Suppressor macrophage treated with lipopolysaccharide for 1 hour (primary cell): ENCODE measurements at places on chromosomes 1 and 21.
A peak's percentile ranks its signal among the peaks of the same experiment; 100 is the strongest.

GRCh38 chr1:92854101-92854785 is 22.4 kb downstream of the RPL5 start:
- no peak for DNase-seq

GRCh38 chr21:45054227-45054926 is 20.0 kb upstream of the ADARB1 start:
- DNase-seq, result no peak

- no peak for DNase-seq
These were observed 86.2 kb downstream of the NGF start for GRCh38 chr1:115251856-115252255.

GRCh38 chr1:100998426-100998825 is 27.2 kb downstream of the DPH5 start:
- DNase-seq, result no peak

- no peak for DNase-seq
These were observed at the start of gene CCDC185 for GRCh38 chr1:223393275-223394214. TSS of gene CCDC185 (plus strand) at chr1:223393415. CDS start at chr1:223393476, 61 bp downstream.

- DNase-seq, result no peak
These were observed 58.0 kb downstream of the VPS13D start for GRCh38 chr1:12287869-12288268.

DNA sequence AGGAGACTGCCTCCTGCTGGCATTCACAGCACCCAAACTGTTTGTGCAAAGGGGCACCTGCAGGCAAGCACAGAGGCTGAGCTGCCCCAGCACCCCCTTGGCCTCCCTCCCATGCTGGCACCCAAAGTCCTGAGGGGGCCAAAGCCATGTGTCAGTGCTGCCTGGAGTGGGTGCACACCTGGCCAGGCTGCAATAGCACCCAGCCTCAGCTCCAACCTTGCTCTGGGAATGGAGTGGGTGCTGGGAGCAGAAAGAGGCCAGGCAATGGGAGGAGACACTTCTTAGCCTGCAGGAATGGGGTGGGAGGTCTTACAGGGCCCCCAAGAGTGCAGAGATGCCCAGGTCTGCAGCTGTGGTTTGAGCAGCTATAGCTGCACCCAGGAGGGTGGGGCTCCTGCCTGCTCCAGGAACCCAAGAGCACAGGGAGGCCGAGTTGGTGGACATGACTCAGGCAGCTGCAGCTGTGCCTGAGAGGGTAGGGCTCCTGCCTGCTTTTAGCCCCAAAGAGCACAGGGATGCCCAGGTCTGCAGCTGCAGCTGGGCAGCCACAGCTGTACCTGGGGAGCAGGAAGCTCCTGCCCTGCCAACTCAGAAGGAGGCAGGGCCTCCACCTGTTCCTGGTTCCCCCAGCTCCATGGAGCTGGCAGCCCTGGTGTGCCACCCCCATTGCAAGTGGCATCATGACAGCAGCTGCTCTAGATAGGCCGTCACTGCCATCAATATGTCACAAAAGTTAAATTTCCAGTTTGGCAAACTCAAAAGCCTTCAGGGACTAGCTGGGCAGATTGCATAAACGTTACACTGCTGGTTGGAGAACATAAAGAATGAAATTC is 5.3 kb upstream of the CHD1L start:
- no peak for DNase-seq

GRCh38 chr1:89557956-89558355 is 33.3 kb downstream of the LRRC8B start:
- DNase-seq, result no peak

DNA sequence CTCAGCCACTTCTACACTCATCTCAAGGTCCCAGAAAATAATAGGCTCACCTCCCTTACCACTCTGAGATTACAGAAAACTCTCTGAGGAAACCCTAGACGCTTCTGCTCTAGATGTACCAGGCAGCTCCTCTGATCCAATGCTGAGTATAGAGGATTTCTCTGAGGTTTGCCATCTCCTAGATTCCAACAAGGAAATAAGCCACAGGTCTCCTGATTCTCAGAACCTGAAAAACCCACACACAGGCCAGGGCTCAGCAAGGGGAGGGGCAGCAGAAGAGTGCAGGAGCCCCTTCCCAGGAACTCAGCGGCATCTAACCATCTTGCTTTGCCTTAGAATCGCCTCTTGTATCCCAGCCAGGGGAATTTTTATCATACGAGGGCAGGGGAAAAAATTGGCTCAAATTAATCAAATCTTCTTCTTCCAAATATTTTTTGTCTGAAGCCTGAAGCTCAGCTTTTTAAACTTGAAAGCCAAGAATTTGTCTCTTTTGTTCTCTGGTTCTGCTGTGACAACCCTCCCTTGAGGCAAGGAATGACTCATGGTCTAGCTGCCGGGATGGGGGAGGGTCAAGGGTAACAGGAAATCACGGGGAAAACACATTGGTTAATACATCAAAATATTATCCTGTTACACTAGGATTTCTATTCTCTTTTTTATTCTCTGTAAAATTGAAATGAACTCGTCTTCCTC is 30.8 kb downstream of the GORAB start:
- DNase-seq, result peak; percentile 74

GRCh38 chr1:109895720-109896504 is 14.7 kb upstream of the CSF1 start:
- peak; percentile 80 for DNase-seq

DNA sequence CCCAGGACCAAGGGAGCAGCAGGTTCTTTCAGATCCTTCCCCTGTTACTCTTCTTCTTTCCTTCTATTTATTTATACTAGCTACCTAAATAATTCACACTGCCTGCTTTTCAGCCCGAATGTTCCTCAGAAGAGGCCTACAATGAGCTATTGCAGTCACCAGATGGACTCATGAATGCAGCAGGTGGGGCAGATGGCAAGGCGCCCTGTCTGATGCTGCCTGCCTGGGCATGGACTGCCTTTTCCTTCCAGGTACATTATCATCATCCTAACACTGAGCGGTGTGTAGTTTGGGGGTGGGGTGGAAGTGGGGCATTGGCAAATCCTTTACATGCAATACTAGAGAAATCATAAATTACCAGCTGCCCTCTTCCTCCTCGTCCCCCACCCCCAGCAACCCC is 17.6 kb downstream of the ESRRG start:
- no peak for DNase-seq

- no peak for DNase-seq
These were observed 241.0 kb downstream of the DISC1 start for GRCh38 chr1:231867607-231868006.

DNA sequence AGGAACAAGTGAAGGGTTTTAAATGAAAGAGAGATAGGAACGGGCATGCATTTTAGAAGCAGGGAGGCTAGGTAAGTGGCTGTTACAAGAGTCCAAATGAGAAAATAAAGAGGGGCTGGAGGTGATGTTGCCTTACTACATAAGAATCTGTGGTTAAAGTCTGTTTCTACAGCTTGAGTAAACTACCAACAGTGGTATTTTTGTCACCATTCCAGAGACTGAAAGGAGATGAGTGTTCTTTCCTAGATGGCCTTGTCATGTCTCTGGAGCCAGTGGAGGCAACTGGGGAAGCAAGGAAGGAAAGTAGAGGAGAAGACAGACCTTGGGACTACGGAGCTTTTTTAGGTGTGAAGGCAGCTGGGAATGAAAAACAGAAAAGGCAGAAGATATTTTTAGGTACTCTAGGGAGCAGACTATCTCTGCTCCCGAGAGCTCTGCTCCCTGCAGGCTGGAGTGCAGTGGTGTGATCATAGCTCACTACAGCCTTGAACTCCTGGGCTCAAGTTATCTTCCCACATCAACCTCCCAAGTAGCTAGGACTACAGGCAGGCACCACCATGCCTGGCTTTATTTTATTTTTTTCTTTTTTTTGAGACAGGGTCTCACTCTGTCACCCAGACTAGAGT is 12.2 kb downstream of the HDAC1 start:
- DNase-seq, result no peak

GRCh38 chr1:168092566-168093355 is 44.0 kb downstream of the GPR161 start:
- DNase-seq, result no peak

DNA sequence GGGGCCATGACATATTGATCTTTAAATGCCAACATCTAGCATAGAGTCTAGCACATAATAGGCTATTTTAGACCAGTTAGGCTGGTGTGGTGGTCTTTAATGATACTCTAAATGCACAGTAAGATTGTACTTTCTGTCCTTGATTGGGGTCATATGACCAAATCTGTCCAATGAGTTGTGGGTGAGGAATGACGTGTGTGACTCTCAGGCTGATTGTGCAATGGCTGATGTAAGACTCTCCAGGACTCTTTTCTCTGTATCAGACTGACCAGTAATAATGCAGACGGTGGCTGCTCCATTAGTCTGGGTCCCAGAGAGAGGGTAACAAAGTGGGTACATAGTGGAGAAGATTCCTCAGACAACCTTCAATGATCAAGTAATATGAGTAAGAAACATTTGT is 541.6 kb upstream of the CAMK1G start:
- peak; percentile 37 for DNase-seq

GRCh38 chr1:152013664-152014237 is 20.1 kb upstream of the S100A10 start:
- peak; percentile 62 for DNase-seq

DNA sequence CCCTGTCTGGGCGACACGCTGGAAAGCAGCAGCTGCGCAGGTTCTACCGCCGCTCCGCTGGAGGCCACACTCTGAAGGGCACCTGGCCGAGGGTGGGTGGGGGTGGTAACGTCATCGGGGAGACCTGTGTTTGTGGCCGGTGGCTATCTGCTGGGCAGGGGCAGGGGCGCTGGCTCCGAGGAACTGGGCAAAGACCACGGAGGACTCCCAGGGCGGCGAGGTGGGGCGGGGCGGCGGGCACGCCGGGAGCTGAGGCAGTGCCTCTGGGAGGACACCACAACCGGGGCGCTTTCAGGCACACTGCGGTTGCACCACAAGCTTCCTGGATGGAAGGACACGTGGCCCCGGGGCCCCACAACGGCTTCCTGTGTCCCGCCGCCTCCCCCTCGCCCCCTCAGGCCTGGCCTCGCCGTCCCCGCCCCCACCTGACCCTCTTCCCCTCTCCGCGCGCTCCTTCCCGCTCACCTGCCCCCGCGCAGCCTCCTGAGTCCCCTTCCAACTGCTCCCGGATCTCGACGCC is 3.3 kb upstream of the DENND2D start:
- peak; percentile 82 for DNase-seq
